Right renal pelvis (tissue), 4 donors: ENCODE measurements at places on chromosomes 2 and 18.

- DNase-seq, result no peak
Observed at GRCh38 chr2:182301093-182301492, 125.7 kb downstream of the PDE1A start.

- no peak for DNase-seq
Observed at GRCh38 chr18:45039376-45039775, 358.7 kb downstream of the SETBP1 start.

DNA sequence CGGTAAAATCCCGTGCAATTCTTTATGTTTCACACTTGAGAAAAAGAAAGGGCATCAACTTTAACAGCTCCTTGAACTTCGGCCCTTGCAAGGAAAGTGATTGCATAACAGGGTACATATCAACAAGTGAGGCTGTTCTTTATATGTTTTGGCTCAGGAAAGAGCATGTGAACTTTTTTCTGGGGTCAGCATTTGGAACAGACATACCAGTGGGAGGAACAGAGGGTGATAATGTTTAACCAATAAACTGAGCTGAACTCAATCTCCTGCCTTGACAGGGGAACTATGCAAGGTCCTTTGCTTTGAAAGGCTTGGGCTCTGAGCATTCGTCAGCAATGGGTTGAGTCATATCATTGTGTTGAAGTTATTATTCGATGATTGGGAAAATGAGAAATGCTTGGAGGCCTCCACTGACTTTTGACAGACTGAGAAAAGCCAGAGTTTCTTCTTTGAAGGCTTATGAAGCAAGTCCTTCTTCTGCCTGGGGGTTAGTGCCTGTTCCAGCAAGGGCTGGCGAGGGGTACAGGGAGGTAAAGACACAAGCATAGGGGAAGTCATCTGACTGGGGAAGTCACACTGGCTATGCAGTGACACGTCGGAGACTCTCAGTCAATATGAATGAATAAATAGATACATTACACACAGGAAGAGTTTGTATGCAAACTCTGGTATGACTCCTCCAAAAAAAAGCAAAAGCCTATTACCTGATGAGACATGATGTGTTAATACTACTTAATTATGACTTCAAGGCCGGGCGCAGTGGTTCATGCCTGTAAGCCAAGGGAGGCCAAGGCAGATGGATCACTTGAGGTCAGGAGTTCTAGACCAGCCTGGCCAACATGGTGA lies 57.2 kb downstream of the CYB5A start:
- no peak for DNase-seq

- DNase-seq, result no peak
Observed at GRCh38 chr2:9152975-9153642, 53.5 kb upstream of the ASAP2 start.

- DNase-seq, result no peak
Observed at GRCh38 chr18:76855594-76855993, 33.2 kb downstream of the ZNF236 start.

- DNase-seq, result no peak
Observed at GRCh38 chr2:88181511-88181910, 11.4 kb downstream of the THNSL2 start.

DNA sequence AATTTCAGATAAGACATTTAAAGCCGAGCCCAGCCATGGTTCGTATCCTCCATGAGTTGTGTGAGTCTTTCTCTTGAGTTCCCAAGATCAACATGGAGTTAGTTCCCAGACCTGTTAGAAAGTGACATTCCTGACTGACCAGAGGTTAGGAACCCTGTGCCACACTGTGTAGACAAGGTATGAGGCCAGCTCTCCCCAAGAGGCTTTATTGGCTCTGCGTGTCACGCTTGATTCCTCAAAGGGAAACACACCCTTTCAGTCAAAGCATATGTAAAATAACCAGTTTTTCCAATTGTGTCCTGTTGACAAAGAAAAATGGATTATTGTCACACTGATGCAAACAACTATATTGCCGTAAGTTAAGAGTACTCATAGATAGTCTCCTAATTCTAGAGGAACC lies 1.2 kb downstream of the SULT1C3 start:
- DNase-seq, result no peak

DNA sequence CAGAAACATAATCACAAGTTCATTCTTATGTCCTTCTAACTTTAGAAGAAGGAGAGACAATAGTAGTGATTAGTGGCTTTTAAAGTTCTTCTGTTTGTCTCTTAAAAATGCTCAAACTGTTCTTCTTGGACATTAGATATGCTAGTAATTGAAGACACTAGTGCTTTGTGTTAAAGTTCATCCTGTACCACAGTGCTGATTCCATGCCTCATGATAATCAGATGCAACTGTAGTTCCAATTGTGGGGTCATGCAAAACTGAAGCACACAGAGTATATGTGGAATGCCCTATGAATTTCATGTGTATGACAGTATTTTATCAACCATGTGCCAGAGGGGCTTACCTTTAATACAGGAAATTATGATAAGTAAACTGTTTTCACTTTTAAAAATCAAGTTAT lies 11.4 kb upstream of the KCNJ13 start:
- no peak for DNase-seq

GRCh38 chr2:102359527-102359926 lies 3.9 kb downstream of the IL18R1 start:
- DNase-seq, result no peak

DNA sequence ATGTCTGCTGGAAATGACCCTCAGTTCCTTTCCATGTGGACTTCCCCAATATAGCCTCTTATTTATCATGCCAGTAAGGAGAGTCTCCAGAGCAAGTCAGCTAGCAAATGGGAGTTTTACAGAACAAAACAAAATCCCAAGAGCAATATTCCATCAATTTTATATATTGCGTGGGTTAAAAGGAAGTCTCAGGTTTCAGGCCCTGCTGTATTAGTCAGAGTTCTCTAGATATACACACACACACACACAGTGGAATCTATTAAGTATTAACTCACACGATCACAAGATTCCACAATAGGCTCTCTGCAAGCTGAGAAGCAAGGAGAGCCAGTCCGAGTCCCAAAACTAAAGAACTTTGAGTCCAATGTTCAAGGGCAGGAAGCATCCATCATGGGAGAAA lies 102.8 kb upstream of the MAP2 start:
- no peak for DNase-seq
